ENCODE measurements at places on chromosomes 2 and 18.

- DNase-seq = no peak
These were observed 32.5 kb downstream of the HPCAL1 start for GRCh38 chr2:10335046-10335840.

GRCh38 chr2:222734703-222735014, 63.2 kb downstream of the MOGAT1 start:
- DNase-seq = no peak

GRCh38 chr18:42578792-42579191, 536.7 kb downstream of the RIT2 start:
- DNase-seq = no peak

DNA sequence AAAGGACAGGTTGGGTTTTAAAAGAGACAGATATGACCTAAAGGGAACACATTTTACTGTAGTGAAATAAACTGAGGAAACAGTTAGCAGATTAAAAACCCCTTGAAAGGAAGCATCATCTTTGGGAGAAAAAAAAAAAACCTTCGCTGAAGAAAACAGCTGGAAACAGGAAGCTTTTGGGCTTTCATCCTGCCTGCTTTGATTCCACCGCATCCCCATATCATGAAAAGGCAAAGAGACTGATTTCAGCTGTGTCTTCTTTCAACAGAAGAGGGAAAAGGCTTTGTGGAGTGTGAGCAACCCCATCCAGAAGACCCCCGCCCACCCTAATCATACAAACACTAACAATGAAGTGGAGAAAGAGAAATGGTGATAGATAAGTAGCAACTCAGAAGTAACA, 86.4 kb downstream of the TCF4 start:
- DNase-seq = no peak

GRCh38 chr2:237913193-237913917, 53.5 kb upstream of the UBE2F start:
- no peak for DNase-seq
